Hematopoietic multipotent progenitor cell treated with erythropoietin and hydrocortisone succinate and interleukin-3 and kit ligand, for 15 days (in vitro differentiated cells): ENCODE measurements at places on chromosomes 3 and 15.

DNA sequence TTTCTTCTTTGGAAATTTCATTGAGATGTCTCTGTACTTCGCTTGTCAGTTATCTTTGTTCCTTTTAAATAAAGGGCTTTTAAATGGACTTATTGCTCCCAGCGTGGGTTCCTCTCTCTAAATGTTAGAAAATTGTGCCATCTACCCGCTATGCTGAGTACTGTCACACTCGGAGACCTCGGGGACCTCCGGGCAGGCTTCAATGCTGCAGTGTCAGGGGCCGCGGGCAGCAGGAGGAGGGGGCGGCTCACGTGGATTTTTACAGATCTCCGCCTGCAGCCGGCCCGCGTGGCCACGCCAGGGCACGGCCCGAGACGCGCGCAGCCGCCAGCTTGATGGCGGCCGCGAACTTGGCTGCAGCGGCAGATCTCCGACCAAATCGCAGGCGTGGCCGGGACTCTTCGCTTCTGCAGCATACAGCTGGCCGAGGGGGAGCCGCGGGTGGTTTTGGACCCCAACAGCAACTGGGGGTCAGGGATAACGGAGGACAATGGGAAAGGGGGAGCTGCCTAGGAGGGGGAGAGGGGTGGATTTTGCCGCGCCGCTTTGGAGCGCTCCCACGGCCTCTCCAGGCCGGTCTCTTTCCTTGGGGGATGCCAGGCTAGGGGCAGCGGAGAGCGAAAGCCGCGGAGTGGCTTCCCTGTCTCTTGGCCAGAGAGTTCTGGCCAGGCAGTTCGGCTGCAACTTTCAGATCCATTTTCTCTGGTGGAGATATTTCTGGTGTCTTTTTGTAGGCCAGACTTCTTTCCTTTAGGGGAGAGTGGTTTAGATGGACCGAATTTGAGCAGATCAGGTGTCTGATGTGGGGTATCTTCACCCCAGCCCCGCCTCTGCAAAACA is 15.3 kb downstream of the NR2F2 start:
- no peak for DNase-seq

- no peak for DNase-seq
These were observed 689.9 kb upstream of the SEMA6D start for GRCh38 chr15:47027322-47027946.

GRCh38 chr3:179811321-179812095 is 158.7 kb downstream of the USP13 start:
- DNase-seq = no peak

- DNase-seq = no peak
These were observed 604.9 kb upstream of the CFAP20DC start for GRCh38 chr3:59654480-59655417.

GRCh38 chr15:27324886-27325615 is 354.1 kb downstream of the GABRG3 start:
- DNase-seq = no peak

DNA sequence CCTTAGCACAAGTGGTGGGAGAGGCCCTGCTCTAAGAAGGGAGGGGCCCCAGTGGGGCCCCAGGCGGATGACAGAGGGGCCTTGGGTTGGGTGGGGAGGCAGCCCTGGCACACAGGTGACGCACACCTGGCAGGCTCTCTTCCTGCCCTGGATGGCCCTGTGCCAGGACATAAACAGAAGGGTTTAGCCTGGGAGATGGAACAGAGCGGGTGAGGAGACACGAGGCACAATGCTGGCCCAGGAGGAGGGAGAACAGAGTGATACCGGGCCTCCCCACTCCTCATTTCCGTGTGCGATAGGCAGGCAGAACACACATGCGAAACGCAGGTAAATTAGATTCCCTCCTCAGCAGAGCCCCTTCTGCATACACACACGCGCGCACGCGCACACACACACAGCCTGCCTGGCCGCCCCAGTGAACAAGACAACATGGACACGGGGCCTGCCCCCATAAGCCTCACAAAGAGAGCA is 39.8 kb downstream of the IDH2 start:
- DNase-seq = no peak

DNA sequence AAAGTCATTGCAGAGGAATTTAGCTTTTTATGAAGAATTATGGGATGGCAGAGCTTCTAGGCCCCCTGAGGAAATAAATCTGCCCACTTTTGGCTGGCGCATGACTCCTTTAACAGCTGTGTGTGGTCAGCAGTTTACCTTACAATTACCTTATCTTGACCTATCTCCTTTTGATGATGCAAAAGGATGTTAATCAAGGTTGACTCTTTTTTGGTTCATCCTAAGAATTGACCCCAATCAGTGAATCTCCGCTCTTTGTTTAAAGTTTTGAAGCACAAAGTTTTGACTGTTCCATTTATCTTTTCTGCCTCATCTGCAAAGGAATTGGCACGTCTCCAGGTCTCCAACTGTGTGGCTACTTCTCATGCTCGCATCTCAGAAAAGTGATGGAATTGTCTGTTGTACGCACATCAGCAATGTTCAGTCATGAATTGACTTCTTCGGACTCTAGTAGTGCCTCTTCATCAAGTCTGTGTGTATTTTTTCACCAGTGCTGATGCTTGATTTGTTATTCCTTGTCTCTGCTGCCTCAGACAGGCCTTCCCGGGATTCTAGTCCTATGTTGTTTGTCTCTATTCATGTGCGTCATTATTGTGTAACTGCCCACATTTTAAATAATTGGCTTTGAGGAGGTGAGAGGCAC is 196.2 kb upstream of the CFAP20DC start:
- no peak for DNase-seq

DNA sequence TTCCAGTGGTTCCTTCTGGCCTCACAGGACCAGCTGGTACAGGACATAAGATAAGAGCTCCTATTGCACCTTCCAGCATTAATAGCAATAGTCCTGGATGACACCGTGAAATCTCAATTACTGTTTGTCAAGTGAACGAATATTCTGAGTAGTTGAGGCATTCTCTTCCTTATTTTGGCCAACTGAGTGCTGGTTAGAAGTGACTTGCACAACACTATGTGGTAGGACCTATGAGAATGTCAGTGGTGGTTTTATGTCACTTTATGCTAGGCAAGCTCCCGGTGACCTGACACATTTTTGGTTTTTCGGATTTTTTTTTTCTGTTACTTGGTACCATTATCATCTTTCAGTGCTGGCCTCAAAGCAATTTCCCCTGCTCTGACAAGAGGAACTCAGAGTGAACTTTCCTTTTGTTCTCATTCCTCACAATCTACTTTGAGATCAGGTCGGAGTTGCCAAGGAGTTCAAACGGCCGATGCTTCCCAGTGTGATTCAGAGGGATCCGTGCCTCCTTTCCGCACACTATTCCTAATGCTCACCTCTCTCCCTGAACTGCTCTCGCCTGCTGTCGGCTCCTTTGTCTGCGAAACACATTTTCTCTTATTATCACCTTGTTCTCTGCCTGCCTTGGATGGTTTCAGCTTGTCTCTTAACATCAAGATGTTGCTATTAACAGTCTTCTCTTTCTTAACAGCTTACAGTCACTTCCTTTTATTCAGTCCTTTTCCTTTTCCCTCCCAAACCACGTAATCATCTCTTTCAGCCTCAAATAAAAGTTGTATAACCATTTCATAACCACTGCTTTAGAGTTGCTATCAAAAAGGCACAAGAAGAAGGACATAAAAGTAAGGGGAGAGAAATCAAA is 35.8 kb downstream of the QTRT2 start:
- DNase-seq = no peak

DNA sequence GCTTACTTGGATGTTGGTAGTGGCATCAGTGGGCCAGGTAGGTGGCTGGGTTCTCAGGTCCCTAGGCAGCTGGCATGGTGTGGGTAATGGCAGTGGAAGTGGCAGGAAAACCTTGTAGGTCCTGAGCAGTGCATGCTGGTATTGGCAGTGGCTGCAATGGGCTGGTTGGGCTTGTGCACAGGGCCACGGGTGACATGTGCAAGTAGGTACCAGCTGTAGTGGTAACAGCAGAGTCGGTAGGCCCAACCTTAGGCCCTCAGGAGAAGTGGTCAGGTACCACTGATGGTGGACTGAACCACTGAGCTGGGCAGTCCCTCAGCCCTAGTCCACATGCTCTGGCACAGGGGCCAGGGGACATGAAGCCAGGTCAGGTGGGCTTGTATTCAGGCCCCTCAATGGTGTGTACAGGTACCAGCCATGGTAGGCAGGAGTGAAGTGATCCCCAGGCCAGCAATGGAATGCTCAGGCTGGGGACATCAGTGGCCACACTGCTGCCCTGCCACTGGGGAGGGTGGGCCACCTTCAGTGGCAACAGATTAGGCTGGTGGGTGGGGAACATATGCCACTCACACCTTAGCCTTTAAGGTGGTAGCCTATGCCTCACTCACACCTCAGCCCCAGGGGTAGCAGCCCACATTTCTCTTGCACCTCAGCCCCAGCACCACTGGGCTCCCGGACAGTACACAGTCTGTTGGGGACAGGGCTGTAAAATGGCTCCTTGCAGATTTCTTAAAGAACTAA is 118.1 kb downstream of the LRRK1 start:
- no peak for DNase-seq

DNA sequence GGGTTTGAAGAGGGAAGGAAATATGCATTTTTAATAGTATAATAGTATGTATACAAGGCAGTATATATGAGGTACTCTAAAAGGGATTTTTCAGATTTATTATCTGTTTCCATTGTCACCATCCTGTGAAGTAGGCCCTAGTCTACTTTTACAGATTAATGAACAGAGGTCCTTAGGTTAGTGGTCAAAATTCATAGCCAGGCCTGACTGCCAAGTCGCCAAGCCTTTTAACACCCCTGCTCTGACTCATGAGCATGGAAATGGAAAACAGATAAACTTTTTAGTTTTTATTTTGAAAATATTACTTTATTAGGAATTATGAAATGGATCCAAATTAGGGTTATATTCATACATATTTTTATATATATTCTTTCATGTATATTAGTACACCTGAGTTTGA is 146.9 kb downstream of the BBX start:
- DNase-seq = no peak

GRCh38 chr3:126498461-126498860 is 19.1 kb downstream of the UROC1 start:
- no peak for DNase-seq

GRCh38 chr15:78422571-78423340 is 15.3 kb upstream of the IREB2 start:
- peak; percentile 70 for DNase-seq

GRCh38 chr15:56783156-56783856 is 50.0 kb upstream of the ZNF280D start:
- DNase-seq = no peak

DNA sequence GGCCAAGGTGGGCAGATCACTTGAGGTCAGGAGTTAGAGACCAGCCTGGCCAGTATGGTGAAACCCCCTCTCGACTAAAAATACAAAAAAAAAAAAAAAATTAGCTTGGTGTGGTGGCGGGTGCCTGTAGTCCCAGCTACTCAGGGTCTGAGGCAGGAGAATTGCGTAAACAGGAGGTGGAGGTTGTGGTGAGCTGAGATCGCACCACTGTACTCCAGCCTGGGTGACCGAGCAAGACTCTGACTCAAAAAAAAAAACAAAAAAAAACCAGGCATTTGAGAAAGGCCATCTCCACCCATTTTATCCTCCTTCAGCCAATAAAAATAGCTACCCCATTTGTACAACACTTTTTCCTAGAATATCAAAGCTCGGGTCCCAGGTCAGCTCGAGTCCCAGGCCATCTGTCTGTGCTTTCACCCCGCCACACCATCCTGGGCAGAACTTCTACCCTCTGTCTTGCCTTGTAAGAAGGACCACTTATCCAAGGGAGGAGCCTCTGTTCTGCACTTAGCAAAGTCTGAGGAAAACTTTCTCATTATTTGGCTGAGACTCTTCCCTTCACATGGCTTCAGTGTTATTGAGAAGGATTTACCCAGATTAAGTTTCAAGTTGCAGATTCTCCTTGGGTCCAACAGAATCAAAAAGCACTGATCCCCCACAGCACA is 99.1 kb downstream of the MESD start:
- no peak for DNase-seq

DNA sequence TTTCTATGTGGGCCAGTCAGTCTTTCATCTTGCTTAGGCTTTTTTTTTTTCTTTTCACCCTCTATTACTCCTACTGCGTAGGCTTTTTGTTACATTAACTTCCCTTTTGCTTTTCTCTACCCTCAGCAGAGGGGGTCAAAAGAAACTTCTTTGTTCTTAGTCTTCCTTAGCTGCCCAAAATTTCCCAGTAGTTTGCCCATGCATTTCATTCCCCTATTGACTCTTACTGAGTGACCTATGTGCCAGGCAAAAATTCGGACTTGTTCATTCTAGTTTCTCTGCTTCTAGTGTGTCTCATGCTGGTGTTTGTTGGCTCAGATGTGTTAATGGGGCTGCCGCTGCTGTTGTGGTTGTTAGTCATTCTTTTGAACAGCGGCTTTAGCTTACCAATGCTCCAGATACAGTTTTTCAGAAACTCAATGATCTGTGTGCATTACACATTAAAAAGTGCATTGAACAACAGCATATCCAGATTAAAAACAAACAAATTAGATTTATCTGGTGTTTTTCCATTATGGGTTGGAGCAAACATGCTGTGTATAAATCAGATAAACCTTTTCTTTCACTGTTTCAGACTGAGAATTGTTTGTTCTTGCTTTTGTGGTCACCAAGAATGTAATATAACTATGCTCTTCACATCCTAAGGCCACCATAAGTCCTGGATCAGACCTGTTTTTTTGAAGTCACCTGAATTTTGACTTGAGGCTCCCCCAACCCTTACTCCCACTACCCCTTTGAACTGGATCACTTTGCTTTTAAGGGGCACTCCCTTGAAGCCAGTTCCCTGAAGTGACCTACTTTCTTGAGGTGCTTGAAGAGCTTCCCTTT is 43.1 kb downstream of the PDE8A start:
- DNase-seq = no peak

GRCh38 chr3:38980938-38981337 is 70.8 kb downstream of the SCN11A start:
- DNase-seq = no peak

DNA sequence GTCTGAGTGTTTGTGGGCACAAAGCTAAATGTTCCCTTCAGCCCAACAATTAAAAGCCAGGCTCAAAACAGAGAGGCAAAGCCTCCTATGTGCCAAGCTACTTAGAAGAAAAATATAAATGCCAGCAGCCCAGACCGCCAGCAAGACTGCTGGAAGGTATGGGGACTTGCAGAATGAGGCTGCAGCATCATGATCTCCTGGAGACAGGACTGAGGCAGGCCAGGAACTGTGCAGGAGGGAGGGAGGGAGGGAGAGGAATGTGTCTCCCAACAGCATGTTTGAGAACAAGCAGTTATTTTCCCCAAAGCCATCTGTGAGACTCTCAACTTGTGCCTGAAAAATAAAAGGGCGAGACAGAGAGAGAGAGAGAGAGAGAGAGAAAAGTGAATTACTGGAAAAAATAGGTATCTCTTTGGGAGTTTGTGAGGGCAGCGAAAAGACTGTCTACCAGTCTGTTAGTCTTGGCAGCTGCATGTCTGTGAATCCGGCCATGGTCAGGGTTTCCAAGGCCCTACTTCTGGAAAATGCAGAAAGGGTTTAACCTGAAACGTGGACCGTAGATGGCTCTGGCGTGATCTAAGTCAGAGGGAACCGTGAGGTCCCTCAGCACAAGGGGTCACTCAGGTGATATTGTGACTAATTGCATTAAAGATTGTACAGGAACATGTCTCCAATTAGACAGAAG is 139.7 kb upstream of the COL8A1 start:
- DNase-seq = no peak

DNA sequence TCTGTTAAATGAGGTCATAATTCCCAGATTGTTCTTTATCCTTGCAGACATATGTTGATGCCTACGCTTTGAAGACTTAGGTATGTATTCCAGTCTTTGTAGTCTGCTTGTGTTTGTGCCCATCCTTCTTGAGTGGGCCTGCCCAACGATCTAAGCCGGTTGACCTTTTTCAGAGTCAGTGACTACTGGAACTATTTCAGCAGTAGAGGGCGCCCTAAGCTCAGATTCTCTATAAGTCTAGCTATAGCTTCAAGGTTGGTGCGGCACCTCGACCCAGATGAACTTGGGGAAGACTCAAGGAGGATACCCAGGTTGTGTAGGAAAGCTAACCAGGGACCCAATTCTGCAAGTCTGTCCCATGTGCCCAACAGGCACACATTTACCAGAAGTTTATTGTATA is 228.8 kb upstream of the PPP2R3A start:
- peak; percentile 8 for DNase-seq
